ENCODE measurements at places on chromosomes 2 and 18.

- DNase-seq: no peak
Observed at GRCh38 chr2:118994778-118995177, 52.8 kb downstream of the MARCO start.

GRCh38 chr18:11578799-11579198 is 30.6 kb upstream of the SLC35G4 start:
- no peak for DNase-seq

- no peak for DNase-seq
Observed at GRCh38 chr2:181176540-181176939, 196.1 kb downstream of the UBE2E3 start.

DNA sequence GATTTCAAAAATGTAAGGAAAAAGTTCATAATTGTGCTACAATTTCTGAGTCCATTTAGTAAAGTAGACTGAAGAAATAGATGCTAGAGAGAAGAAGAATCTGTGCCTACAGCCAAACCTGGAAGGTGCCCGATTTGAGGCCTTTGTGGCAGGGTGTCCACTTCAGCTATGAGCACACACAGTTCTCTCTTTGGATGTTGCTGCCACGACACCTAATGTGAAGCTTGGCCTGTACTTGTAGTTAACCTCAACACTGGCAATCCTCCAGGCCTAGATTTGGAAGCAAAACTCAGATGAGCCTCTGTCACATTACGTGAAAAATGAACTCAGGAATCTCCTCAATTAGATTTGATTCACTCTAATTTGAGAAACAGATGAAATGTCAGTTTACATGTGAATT is 90.1 kb upstream of the LRP1B start:
- DNase-seq: no peak

- no peak for DNase-seq
Observed at GRCh38 chr18:3879114-3879835, 429.3 kb downstream of the TGIF1 start.

GRCh38 chr18:79275992-79276391 is 119.7 kb upstream of the NFATC1 start:
- no peak for DNase-seq

DNA sequence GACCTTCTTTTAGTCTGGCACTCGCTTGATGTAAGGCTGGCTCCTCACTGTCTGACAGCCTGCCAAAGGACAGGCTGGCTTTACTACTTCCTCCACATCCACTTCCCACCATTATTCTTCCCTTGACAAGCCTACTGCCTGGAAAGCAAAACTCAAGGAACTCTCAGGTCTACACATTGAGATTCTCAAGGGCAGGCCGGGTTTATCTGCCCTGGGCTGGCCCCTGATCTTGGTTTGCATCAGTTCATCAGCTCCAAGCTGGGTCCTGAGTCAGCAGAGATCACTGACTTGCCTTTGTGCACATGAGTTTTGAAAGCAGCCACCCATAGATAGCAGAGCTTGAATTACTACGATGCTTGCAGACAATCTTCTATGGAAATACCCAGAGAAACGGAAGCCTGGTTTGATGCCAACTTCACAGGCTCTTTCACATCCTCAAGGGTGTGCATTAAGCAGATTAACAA is 53.9 kb downstream of the KCTD18 start:
- DNase-seq: no peak

GRCh38 chr2:73249636-73250035 is 15.5 kb downstream of the CCT7 start:
- no peak for DNase-seq

GRCh38 chr2:101745711-101746694 is 48.5 kb downstream of the MAP4K4 start:
- no peak for DNase-seq

GRCh38 chr2:35228584-35228983 is 1127.0 kb upstream of the CRIM1 start:
- no peak for DNase-seq

DNA sequence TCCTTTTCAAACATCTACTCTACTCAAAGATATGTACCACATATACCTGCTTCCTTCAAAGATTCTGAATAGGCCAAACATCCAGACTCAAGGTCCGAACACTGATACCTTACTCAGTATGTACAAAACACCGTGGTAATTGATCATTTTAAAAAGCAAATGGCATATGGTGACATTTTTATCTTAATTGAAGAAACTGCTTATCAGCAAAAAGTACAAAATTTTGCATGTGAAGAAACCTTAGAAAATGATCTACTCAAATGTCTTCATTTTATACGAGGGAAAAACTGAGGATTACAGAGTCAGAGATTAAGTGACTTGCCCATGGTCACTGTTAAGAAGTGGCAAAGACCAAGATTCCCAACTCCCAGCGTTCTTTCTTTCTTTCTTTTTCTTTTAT is 133.0 kb downstream of the CACNB4 start:
- no peak for DNase-seq

DNA sequence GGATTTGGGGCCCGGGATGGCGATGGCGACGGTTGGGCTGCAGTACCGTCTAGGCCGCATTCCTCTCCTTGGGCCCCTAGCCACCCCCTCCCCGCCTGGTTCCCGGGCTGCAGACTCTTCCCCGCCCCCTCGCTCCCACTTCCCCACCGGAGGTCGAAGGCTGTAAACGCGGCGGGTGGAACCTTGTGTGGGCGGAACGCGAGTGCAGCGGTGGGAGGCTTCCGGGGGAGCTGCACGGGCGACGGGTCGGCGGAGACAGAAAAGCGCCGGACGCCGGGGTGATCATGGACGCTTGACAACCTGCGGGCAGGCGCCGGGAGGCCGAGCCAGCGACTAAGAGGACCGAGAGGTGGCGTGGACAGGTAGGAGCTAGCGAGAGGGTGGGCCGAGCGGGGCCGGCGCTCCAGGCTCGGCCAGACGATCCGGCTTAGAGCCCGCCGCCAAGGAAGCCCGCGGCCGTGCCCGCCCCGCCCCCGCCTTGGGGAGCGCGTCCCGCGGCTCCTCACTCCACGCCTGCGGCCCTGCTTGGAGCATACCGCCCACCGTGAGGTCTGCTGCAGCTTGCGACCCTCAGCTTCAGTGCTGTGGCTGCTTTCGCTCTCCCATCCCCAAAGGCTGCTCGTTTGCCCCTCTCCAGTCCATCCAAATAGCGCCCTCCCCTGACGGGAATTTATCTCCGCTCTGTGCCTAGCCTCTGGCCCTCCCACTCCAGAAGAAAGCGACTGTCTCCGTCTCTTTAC is at the start of gene COPS7B:
Gene COPS7B, plus strand, starts transcription at position 269 of the 740 bp plus-strand sequence. CDS start 2,126 bp downstream, outside the sequence.
- DNase-seq: peak; percentile 78

- DNase-seq: no peak
Observed at GRCh38 chr2:186384226-186384625, 101.8 kb upstream of the ZC3H15 start.

DNA sequence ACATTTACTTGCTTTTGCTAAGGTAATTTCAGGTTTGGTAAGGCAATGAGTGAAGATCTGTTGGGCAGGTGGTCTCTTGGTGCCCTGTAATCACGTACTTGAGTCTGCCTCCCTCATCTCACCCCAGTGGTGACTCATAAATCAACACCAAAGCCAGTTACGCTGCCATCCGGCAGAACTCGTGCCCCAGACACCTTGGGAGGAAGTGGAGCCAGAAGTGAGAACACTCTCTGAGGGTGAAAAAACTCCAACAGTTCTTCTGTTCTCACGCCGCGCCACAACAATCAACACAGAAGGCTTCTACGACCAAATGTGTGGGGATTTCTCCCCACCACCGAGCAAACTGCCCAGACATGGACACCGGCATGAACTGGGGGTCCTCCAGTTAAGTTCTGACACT is 206.2 kb downstream of the ARL4C start:
- peak; percentile 88 for DNase-seq

- DNase-seq: no peak
Observed at GRCh38 chr2:96906729-96907114, 36.8 kb upstream of the SEMA4C start.

DNA sequence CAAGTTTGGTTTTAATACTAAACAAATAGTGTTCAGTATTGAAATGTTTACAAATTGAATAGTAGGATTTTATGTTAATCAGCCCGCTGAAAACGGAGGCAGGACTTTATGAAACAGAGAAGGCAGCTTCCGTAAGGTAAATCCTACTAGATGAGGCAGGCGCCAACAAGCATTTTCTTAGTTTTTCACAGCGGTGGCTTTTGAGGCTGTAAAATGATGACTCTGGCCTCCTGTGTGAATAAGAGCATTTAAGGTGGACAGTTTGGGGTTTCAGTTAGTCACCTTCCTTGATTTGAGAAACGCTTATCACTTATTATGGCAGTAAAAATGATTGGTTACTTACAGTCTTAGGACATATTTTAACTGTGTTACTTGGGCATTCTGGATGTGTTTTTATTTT is 212.9 kb downstream of the PTGR3 start:
- no peak for DNase-seq

GRCh38 chr18:13688191-13689136 is 37.9 kb downstream of the FAM210A start:
- no peak for DNase-seq

DNA sequence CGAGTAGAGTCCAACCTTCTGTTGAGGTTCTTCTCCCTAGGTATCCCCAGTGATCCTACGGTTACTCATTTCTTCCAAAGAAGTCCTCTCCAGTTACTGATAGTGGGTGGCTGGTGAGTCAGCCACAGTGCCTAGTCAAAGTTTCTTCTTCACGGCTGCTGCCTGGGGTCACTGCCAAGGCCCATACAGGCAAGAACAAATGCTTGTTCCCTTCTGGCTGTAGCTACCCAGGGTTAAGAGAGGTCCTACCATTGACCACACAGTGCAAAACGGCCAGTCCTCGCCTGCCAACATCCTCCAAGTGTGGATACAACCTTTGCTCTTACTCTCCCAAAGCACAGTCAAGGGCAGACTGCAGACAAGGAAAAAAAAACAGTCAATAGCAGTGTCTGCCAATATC is 2.9 kb upstream of the PTPN4 start:
- no peak for DNase-seq

DNA sequence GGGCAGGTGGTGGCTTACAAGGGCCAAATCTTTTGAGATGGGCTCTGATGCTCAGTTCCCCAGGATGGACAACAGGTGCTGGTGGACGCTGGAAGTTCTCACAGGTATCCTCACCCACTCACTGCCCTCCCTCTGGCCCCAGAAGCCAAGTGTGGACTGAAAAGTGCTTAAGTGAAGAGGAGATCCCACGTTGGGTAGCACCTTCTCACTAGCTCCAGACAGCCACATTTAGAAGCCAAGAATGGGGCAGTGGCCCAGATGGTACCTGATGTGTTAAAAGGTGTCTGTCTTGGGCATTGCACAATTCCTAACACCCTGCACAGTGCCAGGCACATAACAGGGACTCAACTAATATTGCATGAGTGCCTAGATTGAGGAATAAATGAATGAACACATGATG is 115.3 kb upstream of the TEX51 start:
- DNase-seq: no peak

GRCh38 chr18:51478908-51479307 is 281.4 kb upstream of the MEX3C start:
- no peak for DNase-seq

GRCh38 chr2:88187038-88187676 is 17.0 kb downstream of the THNSL2 start:
- DNase-seq: no peak

DNA sequence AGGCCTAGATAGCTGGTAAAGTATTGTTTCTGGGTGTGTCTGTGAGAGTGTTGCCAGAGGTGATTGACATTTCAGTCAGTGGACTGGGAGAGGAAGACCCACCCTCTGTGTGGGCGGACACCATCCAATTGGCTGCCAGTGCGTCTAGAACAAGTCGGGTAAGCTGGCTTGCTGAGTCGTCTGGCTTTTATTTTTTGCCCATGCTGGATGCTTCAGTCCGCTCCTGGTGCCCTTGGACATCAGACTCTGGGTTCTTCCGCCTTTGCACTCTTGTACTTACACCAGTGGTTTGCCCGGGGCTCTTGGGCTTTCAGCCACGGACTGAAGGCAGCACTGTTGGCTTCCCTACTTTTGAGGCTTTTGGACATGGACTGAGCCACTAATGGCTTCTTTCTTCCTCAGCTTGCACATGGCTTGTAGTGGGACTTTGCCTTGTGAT is 24.3 kb downstream of the DIS3L2 start:
- DNase-seq: no peak

- DNase-seq: no peak
Observed at GRCh38 chr2:182456784-182457183, 29.9 kb upstream of the PDE1A start.

DNA sequence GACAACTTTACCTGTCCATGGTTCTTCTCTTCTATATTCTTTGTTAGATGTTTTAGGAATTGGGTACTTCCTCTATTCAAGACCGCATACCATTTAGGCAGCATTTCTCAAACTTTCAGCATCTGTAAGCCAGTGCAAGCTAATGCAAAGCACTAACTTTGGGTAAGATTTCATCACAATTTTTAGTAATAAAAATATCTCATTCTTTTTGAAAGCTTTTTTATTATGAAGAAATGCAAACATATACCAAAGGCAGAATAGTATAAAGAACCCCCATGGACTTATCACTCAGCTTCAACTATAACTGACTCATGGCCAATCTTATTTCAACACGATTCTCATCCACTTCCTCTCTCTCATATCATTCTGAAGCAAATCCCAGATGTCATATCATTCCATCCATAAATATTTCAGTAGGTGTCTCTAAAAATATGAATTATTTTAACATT is 32.9 kb downstream of the INO80C start:
- DNase-seq: no peak

DNA sequence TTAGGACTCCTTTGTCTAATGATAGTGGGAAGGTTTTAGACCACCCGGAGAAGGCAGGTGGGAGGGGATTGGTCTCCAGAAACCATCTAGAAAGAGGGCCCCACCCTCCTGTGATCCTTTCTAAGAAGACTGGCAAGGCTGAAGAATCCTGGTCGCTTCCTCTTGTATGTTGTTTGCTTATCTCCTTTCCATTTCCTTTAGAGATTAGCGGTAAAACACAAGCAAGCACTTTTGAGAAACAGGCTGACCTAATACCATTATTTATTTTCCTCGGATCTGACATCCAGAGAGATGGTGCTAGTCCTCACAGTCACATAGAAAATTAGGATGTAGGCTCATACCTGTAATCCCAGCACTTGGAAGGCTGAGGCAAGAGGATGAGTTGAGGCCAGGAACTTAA is 45.2 kb upstream of the SPRED2 start:
- DNase-seq: no peak

DNA sequence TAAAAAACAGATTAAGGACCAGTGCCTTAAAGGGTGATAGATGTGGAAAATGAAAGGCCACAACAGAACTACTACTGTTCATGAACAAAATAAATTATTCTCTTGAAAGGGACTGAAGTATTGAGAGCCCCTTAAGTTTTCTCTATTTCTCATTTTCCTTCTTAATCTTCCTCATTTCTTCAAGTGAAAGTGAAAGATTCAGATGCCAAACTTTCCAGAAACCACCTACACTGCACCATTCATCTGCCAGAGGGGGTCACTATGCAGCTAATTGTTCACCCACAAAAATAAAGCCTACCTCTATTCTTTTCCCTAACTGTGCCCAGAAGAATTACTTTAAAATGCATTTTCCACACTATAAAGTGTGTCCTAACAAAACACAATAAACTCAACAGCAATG is 140.1 kb downstream of the NR4A2 start:
- DNase-seq: no peak

- DNase-seq: no peak
Observed at GRCh38 chr2:105243961-105244360, 2.4 kb downstream of the GPR45 start.

- no peak for DNase-seq
Observed at GRCh38 chr2:124514236-124514635, 489.1 kb downstream of the CNTNAP5 start.

All from CD4-positive, CD25-positive, alpha-beta regulatory T cell (primary cell).